Uterus (tissue), 4 donors: ENCODE measurements at places on chromosomes 16 and 17. TPM values are rescaled to one million over a fixed set of nuclear protein-coding genes. Genes with fewer than 3 reads are reported as not detected.

GRCh38 chr16:46918905-46919792 lies 35.0 kb downstream of the GPT2 start:
- no peaks in the 10 kb centered on the region for H3K27me3 ChIP-seq
- no peaks in the 10 kb centered on the region for H3K4me1 ChIP-seq
- H3K27ac ChIP-seq: no peak overlapping the region
- H3K36me3 ChIP-seq: no peaks in the 10 kb centered on the region
- DNase-seq: no peak

DNA sequence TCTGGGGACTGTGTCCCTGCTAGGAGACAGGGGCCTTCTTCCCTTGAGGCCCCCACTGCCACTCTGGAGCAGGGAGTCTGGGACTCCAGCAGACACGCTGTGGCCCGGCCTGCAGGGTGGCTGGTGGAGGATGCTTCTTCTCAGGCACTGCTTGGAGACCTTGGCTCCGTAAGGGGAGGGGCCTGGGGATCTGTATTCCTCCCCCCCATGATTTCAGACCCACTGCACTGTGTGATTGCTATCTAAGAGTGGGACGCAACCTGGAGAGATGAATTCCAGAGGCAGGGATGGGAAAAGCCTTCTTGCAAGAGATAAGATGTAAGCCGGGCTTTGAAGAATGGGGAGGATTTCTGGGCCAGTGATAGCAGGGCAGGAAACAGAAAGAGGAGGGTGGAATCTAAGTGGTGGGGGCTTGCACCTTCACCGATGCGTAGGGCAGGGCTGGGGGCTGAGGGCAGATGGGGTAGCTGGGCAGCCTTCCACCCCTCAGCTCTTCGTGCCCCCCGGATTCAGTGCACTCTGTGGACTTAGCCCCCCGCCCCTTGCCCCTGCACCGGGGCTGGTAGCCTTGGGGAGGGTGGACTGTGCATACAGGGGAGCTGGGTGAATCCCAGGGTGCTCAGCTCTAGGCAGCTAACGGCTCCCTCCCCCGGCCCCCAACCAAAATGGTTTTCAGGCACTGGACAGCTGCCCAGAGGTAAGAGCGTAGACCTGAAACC lies 5.2 kb upstream of the GSE1 start:
- no peaks in the 10 kb centered on the region for H3K27me3 ChIP-seq
- no peak overlapping the region for H3K27ac ChIP-seq
- no peaks in the 10 kb centered on the region for H3K36me3 ChIP-seq
- no peak overlapping the region for H3K4me3 ChIP-seq

GRCh38 chr17:64216338-64217248 lies 46.5 kb downstream of the TEX2 start:
- H3K4me1 ChIP-seq: peaks cover 7% of the 10 kb centered on the region
- peak; percentile 56 for DNase-seq
- H3K27ac ChIP-seq: peak overlapping the region; percentile 89
- no peaks in the 10 kb centered on the region for H3K27me3 ChIP-seq
- no peak overlapping the region for H3K4me3 ChIP-seq
- no peaks in the 10 kb centered on the region for H3K36me3 ChIP-seq

DNA sequence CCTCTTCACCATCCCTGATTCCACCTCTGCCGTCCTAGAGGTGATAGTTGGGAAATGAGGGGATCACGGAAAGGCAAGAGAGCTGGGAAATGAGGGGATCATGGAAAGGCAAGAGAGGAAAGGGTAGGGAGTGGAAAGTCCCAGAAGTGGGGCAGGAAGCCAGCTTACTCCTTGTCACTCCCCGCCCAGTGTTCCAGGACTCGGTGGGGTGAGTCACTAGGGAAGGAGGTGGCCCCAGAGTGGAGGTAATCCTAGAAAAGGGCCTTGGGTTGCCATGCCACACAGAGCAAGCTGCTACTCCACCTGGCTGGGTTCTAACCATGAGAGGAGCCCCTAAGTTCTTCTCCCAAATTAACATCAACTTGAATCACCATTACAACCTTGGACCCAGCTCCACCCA lies 14.8 kb downstream of the ALOXE3 start:
- H3K27ac ChIP-seq: no peak overlapping the region
- no peaks in the 10 kb centered on the region for H3K27me3 ChIP-seq
- H3K36me3 ChIP-seq: no peaks in the 10 kb centered on the region
- DNase-seq: no peak
- no peak overlapping the region for H3K4me3 ChIP-seq
- H3K4me1 ChIP-seq: no peaks in the 10 kb centered on the region

GRCh38 chr16:55372792-55373488 lies 48.9 kb downstream of the IRX6 start:
- H3K27me3 ChIP-seq: no peaks in the 10 kb centered on the region
- no peak overlapping the region for H3K27ac ChIP-seq
- no peak overlapping the region for H3K4me3 ChIP-seq
- no peaks in the 10 kb centered on the region for H3K36me3 ChIP-seq

- no peaks in the 10 kb centered on the region for H3K4me1 ChIP-seq
- no peaks in the 10 kb centered on the region for H3K36me3 ChIP-seq
- no peaks in the 10 kb centered on the region for H3K27me3 ChIP-seq
- H3K27ac ChIP-seq: no peak overlapping the region
- DNase-seq: no peak
These were observed 67.6 kb upstream of the ANKFN1 start for GRCh38 chr17:56085576-56086267.

Gene SLC6A4
- total RNA-seq: not detected

Gene CD7
- total RNA-seq: 2.1 TPM

Gene TMEM235
- total RNA-seq: not detected
